ENCODE measurements at places on chromosomes 13 and 19.

- DNase-seq: no peak
These were observed 56.3 kb downstream of the TNFSF13B start for GRCh38 chr13:108325863-108326262.

DNA sequence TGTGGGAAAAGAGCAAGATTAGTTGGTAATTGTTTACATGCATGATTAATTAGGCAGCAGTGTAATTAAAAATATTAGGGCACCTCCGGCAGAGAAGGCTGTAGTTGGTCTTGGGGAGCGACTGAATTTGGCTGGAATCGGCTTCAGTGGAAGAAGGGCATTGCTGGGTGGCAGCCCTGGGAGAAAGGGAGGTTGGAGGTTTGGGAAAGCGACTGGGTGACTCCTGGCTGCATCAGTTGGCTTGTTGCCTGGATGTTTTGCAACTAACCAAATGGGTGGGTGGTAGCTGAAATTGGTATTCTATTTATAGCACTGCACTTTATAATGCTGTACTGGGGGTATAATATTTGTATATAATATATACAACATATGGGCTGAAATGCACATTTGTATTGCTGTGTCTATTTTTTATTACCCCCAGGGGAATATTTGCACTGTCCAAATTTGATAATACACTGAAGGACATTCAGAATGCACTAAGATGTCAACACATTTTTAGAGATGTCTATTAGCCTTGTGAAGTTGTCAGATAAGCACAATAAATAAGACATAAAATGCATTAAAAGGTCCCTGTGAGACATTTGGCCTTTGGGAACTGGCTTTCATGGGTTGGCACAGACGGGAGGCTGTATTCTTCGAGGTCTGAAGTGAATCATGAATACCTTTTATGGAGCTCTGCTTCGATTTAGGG is 1.7 kb downstream of the B3GLCT start:
- DNase-seq: peak; percentile 37

GRCh38 chr19:14479975-14480699 is 5.0 kb upstream of the PTGER1 start:
- no peak for DNase-seq

DNA sequence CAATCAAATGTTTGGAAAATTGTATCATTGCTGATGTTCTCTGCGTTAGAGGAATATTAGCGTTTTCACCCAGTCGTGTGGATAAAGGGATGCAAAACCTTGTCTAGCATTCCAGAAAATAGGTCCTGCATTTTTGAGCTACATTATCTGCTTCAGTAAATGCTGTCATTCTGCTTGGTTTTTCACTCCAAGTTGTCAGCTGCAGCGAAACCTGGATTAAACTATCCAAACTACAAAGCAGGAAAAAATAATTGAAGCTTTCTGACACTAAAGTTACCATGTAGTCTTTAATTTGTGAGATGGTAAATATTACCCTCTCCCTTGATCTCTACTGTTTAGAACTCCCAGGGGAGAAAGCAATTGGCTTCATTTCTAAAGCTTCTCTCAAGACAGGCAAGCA is 1795.5 kb upstream of the PRR20A start:
- no peak for DNase-seq

- no peak for DNase-seq
These were observed 11.8 kb upstream of the RCBTB1 start for GRCh38 chr13:49597043-49597641.

DNA sequence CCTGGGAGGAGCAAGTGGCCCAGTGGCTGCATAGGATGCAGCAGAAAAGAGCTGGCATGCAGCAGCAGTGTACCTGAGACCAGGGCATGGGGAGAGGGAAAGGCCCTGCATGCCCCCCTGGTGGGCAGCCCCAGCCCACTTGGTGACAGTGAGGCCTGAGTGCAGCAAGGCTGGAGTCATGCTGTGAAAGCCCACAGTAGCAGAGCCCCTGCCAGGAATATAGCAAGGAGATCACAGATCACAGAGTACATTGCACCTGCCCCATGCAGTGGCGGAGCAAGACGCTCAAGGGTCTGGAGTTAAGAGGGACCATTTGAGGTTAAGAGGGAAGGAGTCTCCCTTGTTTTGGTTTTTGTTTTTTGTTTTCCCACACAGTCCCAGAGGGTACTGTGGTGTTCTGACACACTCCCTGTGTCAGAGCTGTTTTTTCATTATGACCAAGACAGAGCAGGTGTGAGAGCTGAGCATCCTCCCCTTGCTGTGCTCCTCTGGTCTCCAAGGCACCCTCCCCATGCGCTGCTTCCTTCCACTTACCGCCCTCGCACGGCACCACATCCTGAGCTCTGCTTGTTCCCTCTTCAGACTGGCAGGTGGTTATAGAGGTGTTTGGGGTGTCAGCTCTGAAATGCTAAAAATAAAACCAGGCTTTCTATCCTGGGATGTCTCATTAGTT is 85.0 kb upstream of the UBL3 start:
- no peak for DNase-seq

GRCh38 chr19:48135411-48135810 is 24.8 kb upstream of the PLA2G4C start:
- no peak for DNase-seq

DNA sequence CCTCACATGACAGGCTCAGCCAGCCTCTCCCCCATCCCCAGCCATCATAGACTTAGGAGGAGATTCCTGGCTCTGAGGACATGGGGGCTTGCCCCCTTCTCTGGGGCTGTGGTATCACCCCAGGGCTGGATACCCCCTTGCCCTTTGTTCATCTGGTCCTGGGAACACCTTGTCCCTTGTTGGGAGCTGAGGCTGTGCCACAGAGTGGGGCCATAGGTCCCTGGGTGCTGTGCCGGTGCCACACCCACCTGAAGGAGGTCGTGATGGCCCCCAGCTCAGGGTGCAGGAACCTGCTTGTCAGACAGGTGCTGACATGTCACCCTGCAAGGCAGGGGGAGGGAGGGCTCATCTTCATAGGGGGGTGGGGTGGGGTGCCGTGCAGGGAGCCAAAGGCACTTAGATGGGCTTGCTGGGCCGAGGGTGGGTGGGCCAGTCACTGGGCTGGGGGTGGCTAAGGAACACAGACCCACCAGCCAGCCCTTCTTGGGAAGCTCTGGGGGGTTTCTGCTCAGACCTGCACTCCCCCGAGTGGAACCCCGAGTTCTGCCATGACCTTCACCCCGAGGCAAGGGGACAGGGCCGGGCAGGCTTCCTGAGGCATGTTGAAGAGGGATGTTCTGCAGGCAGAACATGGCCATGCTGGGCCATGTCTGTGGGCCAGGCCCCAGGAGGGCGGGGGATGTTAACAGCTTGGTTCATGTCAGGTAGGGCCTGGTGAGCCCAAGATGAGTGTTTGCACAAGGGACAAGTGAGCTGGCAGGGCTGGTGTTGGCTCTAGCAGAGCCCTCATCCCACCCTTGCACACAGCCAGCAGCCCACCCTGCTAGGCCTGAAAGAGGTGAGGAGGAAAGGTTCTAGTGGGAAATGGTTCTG is 28.0 kb downstream of the TSSK6 start:
- DNase-seq: no peak

- no peak for DNase-seq
These were observed 65.4 kb downstream of the GNG7 start for GRCh38 chr19:2636897-2637683.

- no peak for DNase-seq
These were observed 12.4 kb downstream of the PRKD2 start for GRCh38 chr19:46704379-46705076.

GRCh38 chr19:55472463-55472862 is 4.0 kb upstream of the ZNF628 start:
- no peak for DNase-seq
